ENCODE measurements at places on chromosomes 11 and 22.
A peak's percentile ranks its signal among the peaks of the same experiment; 100 is the strongest.

DNA sequence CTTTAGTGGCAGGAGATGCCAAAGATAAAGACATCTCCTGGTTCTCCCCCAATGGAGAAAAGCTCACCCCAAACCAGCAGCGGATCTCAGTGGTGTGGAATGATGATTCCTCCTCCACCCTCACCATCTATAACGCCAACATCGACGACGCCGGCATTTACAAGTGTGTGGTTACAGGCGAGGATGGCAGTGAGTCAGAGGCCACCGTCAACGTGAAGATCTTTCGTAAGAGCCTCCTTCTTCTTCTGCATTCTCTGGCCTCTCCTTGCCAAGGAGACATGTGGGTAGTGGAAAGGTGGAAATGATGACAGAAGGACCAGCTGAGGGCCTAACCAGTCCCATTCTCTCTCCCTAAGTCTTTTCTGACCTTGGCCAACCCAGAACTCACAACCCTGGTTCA, 110.1 kb upstream of the TTC12 start:
- DNase-seq = no peak

DNA sequence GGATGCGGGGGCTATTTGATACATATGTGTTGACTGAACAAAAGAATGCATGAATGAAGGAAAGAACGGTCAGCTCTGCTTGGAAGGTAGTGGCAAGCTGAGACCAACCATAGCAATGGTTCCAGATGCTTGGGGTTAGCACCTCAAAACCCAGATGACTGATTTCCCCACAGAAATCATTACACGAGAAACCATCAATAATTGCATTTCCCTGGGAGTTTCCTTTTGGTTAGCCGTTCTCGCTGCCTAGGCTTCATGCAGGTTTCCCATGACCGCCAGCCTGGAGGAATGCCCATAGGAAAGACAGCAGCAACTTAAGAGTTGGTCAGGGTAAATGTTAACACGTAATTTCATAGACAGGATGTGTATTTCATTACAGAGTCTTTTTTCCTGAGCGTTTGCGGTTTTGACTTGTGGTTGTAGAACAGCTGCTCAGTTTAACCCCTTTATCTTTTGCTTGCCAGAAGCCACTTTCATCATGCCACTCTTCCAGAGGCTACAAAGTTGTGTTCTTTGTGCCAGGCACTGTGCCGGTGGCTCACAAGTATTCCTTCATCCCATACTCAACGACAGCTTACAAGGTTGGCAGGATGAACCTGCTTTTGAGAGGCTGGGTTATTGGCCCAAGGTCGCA, 2.8 kb downstream of the IL17RA start:
- peak; percentile 10 for DNase-seq

DNA sequence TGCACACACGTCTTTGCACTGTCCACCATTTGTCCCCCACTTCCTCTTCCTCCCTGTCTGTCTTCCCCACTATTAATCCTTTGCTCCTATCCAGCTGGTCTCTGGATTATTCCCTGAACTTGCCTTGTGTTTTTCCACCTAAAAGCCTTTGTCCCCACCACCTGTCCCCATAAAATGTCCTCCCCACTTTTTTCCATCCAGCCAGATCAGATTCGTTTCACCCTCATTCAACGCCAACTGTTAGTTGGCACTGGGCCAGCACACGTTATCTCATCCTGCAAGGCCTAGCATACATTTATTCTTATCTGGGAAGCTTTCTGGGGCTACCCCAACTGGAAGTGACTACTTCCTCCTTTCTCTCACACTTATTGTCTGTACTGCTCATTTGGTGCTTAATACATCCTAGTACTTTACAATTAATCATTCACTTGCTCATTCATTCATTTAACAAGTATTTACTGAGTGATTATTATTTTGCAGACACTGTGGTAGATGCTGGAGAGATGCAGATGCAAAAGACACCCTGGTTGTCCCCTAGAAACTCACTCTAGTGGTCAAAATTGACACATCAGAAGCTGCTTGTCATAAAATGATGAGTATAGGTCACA, 96.2 kb downstream of the RASSF10 start:
- DNase-seq = no peak

GRCh38 chr11:122270535-122270934, 154.5 kb upstream of the BLID start:
- no peak for DNase-seq

- DNase-seq = no peak
Measured at GRCh38 chr11:115576606-115577380, 72.6 kb upstream of the CADM1 start.

- no peak for DNase-seq
Measured at GRCh38 chr11:10742460-10743208, 8.4 kb upstream of the CTR9 start.

- peak; percentile 70 for DNase-seq
Measured at GRCh38 chr11:1050581-1051355, 14.2 kb upstream of the MUC6 start.

DNA sequence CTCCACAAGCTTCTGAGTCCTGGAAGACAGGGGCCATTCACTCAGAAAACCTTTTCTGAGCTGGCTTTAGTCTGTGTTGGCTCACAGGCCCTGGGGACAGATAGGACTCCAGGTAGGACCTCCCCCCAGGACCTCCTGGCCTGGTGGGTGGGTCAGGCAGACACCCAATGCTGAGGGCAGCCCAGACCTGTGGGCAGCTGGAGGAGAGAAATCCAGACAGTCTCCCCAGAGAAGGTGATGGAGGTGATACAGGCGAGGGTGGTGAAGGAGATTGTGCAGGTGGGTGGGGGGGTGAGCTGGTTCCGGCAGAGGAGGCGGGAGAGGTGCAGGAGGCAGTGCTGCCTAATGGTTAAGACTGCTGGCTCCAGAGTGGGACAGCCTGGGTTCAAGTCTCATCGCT, 15.6 kb downstream of the LRRC32 start:
- DNase-seq = no peak

DNA sequence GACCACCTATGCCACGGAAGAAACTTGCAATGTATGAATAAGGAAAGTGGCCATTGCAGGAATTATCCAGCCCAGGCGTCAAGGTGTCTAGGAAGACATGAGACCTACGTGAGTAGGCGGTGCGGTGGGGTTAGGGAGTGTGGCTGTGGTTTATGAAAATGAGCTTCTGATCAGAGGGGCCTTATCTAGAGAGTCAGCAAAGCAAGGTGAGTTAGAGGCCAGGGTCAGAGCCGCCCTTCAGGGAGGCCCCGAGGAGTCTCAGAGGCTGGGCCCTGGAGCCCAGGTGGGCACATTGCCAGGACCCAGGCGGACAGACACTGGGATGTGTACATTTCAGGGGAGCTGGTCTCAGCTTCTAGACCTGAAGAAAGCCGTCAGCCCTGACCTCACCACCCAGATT, 13.8 kb upstream of the LINC01488 start:
- no peak for DNase-seq

DNA sequence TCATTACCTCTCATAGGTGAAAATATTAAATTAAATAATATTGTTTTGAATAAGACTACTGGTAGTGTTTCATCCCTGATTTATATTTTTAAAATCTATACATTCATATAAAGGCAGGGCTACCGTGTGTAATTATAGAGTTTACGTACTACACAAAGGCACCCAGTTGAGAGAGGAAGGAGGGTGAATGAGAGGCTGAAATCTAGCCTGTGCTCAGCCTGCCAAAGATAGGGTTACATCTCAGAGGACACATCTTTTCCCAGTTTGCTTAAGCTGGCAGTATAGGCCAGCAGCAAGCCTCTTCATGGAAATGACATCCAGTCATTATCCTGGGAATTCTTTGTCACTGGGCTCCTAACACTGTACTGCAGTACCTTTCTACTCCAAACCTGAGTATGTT, 7.5 kb upstream of the B3GNT6 start:
- DNase-seq = no peak

DNA sequence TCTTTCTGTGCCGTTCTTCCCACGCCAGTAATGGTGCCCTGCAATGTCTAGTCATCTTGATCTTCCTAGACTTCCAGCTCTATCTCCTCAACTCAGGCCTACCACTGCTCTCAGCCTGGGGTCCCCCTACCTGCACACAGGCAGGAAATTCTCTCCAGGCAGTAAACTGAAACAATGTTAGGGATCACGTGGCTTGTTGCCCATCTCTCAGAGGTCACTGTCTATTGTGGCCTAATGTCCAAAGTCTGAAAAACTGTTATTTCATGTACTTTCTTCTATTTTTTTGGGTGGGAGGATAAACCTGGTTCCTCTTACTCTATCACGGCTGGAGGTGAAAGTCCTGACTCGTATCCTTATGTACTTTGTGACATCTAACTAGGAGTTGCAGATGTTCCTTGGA, 59.1 kb downstream of the CCDC34 start:
- no peak for DNase-seq

GRCh38 chr22:19016081-19016766, 80.1 kb upstream of the PRODH start:
- DNase-seq = no peak

DNA sequence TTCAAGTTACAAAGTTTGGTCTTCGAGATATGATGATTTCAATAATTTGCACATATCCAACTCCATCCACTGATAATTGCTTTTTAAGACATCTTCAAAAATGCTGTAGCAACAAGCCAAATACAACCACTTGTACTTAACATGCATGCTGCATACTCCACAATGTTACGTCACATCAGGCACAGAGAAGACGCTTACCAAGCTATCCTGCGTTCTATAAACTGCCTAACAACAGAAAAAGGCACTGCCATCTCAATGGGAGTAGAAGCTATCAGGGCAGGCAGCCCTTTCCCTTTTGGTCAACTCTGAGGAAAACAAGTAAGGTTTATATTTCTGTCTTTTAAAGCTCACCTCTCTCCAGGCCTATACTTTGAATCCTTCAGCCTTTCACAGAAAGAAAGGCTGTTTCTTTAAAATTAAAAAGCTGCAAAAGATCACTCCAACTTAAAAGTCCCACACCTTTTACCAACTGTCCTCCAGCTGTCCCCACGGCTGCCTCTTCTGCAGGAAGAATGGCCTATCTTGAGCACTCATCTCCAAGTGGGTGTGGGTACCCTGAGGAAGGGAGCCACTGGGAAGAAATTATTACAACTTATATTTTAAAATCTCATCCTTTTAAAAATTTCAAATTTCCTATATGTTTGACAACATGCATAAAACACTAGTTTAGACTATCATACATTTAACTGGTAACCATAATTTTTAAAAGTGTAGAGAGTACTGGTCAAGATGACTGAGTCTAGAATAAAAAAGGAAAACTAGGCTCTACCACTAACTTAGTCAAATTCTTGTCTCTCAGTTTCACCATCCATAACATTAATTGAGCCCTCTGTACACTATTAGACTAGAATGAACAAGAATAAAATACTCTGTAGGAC, 14.5 kb downstream of the PHF21A start:
- DNase-seq = no peak

- DNase-seq = no peak
Measured at GRCh38 chr22:31584804-31585160, 77.2 kb downstream of the PISD start.

DNA sequence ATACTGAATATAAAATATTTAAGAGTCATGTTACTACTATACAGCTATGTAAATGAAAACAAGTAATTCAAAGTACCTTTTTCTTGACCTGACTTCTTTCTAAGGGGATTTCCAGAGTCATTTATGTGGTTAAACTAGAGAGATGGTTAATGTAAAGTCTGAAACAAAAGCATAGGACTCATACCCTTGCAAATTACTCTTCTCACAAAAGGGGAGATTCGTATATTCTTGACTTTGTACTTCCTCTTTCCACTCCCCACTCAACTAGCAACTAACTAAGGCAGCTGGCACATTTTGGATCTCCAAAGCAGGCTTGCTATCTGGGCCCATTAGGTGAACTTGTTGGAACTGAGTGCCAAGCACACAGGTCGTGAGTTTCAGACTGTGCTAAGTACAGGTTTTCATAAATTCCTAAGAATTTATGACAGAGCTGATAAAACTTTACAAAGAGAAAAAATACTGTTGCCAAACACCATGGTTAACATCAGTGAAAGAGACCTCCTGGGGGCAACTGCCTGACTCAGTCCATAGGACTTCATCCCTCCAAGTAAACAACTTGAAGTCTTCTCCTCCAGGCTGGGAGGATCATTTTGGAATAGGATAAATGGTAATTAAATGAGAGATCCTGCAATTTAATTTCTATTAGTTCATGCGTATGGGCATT, 77.0 kb upstream of the DDI1 start:
- DNase-seq = no peak

DNA sequence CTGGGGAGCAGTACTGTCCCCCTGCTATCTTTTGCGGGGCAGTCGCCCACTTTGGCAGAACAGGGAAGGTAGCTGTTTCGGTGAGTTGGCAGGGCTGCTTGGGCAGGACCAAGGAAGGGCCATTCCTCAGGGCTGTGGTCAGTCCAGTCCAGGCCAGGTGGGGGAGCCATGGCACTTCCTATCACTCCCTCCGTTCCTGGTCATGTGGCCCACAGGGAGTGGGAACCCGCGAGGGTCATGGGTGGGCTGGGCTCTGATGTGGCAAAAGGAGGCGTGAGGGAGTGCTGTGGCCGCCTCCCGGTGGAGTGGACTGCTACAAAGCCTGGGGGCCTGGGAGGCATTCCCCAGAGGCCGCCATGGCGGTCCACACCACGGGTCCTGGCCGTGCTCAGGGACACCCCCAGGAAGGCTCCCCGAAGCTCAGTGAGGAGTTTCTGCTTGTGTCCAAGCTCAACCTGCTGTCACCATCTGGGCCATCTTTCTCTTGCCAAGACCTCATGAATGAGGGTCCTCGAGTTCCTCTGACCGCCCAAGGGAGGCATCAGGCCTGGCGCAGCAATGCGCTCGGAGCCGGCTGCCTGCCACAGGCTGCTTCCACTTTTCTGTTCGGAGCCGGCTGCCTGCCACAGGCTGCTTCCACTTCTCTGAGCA, 11.9 kb downstream of the CHID1 start:
- no peak for DNase-seq

DNA sequence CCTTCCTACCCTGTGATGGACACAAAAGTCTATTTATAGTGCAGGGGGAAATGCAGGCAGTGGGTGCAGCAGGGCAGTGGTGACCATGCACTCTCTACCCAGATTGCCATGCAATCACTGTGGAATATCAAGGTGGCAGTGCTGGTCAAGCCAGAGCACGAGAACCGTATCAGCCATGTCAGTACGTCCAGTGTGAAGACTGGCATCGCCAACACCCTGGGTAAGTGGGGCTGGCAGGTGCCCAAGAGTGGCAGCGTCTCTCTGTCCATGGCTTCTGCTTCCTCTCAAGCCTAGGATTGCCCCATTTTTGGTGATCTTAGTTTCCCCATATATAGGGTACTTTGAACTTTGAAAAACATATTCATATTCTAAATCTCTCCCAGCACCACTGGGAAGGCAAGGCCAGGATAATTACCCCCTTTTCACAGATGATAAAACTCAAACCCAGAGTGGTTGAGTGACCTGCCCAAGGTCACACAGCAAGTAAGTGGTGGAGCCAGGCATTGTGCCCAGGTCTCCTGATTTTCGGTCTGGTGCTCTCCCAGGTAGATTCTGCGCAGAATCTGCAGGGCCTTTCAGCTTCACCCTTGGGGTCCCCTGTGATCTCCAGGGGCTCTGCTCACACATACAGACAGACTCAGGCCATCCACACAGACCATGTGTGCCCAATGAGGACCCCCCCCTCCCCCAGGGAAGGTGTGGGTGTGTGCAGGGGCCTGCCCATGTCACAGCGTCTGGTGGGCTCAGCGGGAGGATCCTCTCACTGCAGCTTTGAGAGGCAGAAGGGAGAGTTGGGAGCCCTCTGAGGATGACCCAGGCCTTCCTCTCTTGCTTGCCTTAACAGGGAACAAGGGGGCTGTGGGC, 7.1 kb downstream of the INPPL1 start:
- DNase-seq = no peak

Measured in CD8-positive, alpha-beta memory T cell (primary cell).